OCI-M1 (cell line): ENCODE measurements at places on chromosomes 3 and 15.
A peak's percentile ranks its signal among the peaks of the same experiment; 100 is the strongest.

- no peak for DNase-seq
Measured at GRCh38 chr15:75361361-75361988, 6.9 kb downstream of the MAN2C1 start.

- DNase-seq: peak; percentile 87
Measured at GRCh38 chr3:46098319-46098761, 71.1 kb upstream of the XCR1 start.

GRCh38 chr3:16382845-16383244 is 117.8 kb downstream of the OXNAD1 start:
- DNase-seq: no peak

- DNase-seq: no peak
Measured at GRCh38 chr3:111087924-111088469, 16.4 kb downstream of the NECTIN3 start.

- no peak for DNase-seq
Measured at GRCh38 chr3:139281096-139281495, 62.7 kb upstream of the MRPS22 start.

- DNase-seq: no peak
Measured at GRCh38 chr3:111601810-111602209, 6.7 kb upstream of the ZBED2 start.

DNA sequence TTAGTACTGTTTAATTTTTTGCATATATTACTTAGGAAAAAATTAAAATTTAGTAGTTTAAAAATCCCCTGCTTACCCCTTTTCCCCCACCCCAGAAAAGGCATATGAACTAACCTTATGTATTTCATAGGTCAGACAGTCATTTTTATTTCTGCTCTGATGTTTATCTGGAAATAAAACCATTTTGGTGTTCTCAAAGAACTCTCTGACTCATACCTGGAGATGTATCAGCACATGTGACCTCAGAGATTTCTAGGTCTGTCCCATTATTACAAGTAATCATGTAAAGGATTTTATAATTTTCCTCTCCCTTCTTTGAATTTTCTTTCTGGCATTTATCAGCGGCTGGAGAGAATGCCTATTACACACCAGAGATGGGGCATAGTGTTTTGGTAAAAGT is 14.1 kb upstream of the CCR8 start:
- peak; percentile 7 for DNase-seq

DNA sequence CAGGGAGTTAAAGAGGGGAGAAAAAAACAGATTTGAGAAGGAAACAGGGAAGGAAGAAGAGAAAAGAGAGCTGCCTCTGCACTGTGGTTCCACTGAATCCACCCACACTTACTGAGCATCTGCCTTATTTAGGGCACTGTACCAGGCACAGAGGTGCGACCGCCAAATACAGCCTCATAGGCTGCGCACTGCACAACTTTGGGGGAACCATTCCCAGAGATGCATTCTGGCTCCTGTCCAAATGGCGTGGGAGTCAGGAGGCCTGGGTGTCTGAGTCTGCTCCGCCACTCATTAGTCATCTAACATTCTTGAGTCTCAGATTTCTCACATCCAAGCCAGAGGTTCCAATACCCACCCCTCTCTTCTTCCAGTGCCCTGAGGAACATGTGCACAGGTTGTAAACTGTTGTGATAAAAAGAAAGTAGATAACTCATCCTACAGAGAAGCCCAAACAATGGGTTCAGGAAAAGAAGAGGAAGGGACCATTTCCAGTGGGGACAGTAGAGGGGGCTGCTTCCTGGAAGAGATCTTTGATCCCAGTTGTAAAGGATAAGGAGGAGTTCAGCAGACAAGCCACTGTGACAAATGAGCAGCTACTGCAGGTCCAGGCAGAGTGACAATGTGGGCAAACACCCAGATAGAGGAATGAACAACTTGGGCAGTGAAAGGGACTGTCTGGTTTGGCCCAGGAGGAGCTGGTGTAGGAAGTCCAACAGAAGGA is 254.6 kb downstream of the UACA start:
- peak; percentile 71 for DNase-seq

- DNase-seq: peak; percentile 23
Measured at GRCh38 chr15:80615783-80616391, 79.2 kb upstream of the ABHD17C start.

DNA sequence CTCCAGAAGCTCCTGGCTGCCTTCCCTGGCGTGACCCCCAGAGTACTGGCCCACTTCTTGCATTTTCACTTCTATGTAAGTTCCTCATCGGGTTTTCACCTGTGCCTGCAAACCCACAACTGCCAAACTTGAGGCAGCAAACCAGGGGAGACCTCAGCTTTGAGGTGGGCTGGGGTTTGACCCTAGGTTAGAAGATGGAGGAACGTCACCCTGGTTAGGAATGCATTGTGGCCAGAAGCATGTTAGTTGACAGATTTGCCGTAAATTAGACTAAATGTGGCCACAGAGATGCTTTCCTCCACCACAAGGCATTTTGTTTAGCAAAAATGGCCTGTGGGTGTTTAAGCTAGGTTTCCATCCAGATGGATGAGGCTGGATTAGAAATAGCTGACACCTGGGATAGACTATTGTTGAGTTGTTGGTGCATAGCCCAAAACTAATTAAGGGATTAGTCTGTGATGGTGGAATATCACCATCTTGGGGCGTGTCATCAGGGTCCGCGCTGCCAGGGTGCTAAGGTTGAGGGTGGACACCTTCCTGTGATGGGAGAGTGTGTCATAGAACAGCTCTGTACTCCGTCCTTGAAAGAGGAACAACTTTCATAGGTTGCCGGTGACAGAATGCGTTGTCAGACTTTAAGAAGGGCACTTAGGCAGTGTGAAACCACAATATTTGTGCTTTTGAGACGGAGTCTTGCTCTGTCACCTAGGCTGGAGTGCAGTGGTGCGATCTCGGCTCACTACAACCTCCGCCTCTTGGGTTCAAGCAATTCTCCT is 3.6 kb downstream of the NISCH start:
- no peak for DNase-seq

DNA sequence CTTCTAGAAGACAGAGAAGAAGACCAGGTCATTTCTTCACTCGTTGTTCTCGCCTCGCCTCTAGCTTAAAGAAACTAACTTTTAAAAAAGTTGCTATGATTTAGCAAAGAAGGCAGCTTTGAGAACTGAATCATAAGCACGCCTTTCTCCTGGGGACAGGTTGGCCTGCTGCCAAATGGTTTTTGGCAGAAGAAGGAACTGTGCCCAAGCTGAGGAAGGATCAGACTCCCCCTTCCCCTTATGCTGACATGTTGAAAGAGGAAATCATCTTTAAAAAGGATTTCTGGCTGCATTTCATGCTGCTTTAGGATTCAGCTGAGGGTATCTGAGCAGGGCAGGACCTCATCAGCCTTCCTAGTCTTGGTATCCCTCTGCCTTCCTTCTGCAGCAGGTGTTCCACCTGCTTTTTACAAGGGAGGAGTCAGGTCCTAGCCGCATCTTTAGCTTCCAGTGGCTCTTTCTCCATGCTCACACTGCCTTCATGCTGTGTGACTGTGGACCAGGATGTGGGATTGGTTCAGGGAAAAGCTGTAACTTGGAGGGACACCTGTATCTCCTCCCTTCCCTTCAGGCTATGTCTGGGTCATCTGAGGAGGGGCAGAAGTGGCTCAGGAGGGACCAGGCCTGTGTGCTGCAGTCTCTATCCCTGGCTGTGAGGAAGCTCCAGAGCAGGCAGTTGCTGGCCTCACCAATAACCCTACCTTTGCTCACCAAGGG is 34.1 kb upstream of the HACD2 start:
- peak; percentile 81 for DNase-seq

DNA sequence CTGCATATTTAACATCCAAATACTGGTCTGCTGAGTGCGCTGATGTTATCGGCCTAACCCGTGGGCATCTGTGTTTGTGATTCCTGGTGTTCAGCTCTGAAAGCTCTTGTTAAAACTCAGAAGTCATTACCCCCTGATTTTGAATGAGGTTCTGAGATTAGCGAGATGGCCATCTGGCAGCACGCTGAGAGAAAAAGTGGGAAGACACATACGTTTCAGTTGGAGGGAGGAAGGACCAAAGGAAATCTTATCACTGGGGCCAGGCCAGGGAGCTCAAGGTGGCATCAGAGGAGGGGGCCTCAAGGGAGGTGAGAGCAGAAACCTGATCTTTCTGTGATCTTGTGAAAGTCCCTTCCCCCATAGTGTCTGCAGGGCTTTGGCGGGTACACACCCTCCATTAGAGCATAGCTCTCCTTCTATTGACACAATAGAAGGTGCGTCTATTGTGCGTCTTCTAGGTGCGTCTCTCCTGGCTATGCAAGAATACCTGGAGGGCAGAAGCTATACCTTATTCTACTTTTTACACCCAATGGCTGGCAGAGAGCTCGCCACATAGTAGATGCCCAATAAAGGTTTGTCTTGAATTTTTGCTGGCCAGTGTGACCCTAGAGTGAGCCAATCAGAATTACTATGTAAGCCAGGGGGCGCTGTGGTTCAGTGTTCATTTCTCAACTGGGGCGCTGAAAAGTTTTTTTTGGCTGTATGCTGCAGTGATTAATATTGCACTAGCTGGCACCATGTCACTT is 182.4 kb downstream of the SHQ1 start:
- peak; percentile 24 for DNase-seq

GRCh38 chr3:149657926-149658743 is at the start of gene WWTR1:
Gene WWTR1, minus strand, starts transcription at chr3:149658025. Its CDS starts 719 bp downstream, at chr3:149657306.
- DNase-seq: peak; percentile 64

DNA sequence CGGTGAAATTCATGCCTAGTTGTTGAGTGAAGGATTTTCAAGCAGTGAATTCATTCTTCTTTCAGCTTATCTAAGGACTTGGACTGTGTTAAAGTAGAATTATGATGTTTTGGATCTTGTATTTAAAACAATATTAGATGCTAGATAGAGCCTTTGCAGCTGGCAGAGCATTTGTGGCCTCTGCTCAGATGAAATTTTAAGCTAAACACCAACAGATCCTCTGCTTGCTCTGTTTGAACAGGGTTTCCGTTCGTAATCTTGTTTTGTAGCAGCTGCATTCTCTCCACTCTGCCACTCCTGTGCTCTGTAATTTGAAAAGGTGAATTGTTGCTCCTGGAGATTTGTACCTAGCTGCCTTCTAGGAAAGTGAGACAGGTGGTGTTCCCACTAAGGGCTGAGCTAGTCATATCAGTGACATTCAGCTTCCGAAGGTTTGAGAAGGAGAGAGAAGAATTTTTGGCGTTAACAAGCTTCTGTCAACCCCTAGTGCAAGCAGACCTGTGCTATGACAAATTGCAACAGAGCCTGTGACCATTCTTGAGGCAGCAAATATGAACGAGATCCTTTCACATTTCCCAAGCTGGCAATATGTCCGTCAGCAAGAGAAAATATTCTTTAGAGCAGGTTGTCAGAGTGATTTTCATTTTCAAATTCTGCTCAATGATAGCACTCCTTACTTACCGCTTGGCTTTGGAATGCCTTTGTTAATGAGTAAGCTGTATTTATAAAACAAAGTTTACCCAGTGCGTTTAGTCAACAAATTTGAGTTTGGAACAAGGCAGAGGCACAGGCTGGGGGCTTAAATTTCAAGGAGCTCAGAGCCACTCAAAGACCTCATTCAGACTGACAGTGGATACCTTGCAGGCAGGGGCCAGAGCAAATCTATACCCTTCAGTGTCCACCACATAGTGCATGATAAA is 5.3 kb downstream of the CHST2 start:
- DNase-seq: no peak

GRCh38 chr3:184485906-184486305 is 75.7 kb upstream of the EPHB3 start:
- DNase-seq: no peak

- DNase-seq: no peak
Measured at GRCh38 chr15:32982001-32982400, 212.5 kb downstream of the FMN1 start.

GRCh38 chr15:73704869-73705645 is 20.9 kb downstream of the CD276 start:
- peak; percentile 78 for DNase-seq

GRCh38 chr3:140250945-140251344 is 316.0 kb downstream of the CLSTN2 start:
- DNase-seq: no peak

GRCh38 chr3:178583963-178584575 is 47.8 kb downstream of the KCNMB2 start:
- no peak for DNase-seq

GRCh38 chr3:31748933-31749295 is 216.2 kb downstream of the STT3B start:
- DNase-seq: no peak

GRCh38 chr15:87557881-87558280 is 698.7 kb downstream of the NTRK3 start:
- no peak for DNase-seq

DNA sequence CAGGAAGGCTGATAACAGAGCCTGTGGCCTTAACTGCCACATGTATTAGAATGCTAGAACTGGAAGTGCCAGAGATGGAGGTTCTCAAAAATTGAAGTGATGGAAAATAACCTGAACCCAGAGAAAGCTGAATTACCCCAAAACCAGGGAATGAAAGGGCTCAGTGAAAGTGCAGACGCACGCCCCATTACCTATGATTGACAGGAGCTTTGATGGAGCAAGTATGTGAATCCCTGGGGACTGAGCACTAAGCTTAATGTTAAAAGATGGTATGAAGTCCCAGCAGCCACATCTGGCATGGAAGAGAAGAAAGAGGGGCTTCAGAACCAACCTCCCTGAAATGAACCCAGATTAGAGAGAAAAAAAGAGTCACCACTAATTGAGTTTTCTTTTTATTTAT is 118.4 kb upstream of the FHIT start:
- DNase-seq: no peak

- no peak for DNase-seq
Measured at GRCh38 chr15:66704803-66705153, 2.7 kb downstream of the SMAD6 start.

DNA sequence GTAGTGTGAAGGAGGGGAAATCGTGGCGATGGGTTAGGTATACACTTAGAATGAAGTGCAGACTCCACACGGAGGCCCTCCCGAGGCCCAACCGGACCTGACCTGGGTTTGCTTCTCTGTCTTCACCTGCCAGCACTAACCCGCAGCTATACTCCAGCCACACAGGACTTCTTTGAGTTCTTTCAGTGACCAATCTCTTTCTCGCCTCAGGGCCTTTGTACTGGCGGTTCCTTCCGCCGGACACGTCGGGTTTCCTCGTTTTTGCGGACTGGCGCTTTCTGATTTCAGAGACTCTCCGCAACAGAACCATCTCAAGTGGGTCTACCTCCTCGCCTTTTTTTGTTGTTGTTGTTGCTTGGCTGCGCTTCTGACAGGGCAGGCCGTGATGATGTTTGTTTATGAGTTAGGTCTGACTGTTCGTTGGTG is at the start of gene NEIL1:
Gene NEIL1, plus strand, starts transcription at position 244 of the 426 bp plus-strand sequence. CDS start 1,867 bp downstream, outside the sequence.
- no peak for DNase-seq

DNA sequence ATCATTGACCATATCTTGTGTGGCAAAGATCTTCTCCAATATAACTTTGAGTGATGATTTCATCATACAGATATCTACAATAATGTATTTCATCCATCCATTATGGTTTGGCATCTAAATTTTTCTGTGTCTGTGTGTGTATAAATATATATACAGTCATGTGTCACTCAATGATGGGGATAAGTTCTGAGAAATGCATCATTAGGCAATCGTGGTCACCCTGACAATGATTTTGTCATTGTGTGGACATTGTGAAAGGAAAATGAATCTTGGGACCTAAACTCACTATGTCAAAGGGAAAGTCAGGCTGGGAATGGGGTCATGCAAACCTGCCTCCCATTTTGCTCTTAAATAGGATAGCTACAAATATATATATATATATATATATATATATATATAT is 12.4 kb downstream of the CFAP161 start:
- DNase-seq: no peak

GRCh38 chr3:170465955-170466354 is 47.3 kb downstream of the CLDN11 start:
- DNase-seq: no peak

- no peak for DNase-seq
Measured at GRCh38 chr3:111797171-111797615, 61.9 kb upstream of the PHLDB2 start.
